ENCODE measurements at places on chromosomes 11 and 22.
A peak's percentile ranks its signal among the peaks of the same experiment; 100 is the strongest.

DNA sequence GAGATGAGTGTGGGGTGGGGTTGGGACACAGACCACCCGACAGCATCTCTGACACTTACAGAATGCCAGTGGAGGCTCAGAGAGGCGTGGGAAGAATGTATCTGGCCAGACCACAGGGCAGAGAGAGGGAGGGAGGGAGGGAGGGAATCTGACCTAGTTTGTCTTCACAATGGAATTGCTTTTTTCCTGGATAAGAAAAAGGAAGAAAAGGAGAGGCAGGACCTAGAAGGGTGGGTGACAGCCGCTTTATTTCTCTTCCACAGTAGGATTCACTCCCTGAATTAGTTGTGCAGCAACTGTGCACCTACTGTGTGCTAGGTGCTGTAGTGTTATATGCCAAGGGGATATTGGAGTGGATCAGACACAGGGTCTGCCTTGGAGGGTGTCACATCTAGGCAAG, 3.7 kb downstream of the KCNK4 start:
- DNase-seq, result no peak

DNA sequence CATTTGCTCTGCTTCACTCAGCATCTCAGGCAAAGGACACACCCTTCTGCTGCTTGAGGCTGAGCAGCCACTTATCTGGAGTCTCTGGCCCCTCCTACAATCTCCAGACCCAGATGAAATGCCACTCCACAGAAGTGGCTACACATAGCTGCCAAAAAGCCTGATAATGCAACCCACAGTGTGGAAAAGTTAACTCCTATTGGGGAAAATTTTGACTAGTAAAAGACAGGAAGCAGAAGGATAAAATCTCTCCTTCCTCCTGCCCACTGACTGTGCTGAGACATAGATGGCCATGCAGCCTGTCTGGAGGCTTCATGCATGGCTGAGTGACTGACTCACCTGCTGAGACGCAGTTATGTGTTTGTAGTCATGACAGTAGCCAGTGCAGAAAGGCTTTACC, 92.3 kb upstream of the TEAD1 start:
- DNase-seq, result no peak

DNA sequence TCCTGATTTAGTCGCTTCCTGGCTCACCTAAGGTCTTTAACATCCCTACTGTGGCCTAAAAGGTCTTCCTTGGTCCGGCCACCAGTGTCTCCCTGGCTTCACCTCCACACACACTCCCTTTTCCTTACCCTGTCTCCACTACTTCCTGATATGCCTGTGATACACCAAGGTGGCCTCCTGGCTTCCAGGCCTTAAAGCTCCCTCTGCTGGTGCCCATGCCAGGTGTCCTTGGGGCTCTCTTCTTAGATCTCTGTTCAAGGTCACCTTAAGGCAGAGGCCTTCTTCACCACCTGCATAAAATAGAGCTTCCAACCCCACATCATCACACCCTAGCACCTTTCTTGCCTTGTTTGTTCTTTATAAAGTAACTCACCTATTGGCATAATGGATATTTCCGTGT, 787.7 kb downstream of the NTM start:
- DNase-seq, result no peak

DNA sequence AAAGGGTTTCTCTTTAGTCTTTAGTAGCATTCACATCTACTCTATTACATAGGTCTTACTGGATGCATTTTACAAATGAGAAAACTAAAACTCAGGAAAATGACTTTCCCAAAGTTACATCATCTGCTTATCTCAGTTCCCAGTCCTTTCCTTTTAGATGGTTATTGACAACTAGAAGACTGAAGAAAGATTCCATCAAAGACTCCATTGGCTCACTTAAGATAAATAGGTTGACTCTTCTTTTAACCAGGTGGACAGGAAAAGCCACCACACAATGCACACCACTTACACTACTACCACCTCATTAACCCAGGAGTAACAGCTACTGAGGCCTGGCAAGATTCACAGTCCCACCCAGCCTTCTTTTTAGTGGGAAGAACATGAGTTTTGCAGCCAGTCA, 123.6 kb downstream of the TRIM44 start:
- DNase-seq, result no peak

DNA sequence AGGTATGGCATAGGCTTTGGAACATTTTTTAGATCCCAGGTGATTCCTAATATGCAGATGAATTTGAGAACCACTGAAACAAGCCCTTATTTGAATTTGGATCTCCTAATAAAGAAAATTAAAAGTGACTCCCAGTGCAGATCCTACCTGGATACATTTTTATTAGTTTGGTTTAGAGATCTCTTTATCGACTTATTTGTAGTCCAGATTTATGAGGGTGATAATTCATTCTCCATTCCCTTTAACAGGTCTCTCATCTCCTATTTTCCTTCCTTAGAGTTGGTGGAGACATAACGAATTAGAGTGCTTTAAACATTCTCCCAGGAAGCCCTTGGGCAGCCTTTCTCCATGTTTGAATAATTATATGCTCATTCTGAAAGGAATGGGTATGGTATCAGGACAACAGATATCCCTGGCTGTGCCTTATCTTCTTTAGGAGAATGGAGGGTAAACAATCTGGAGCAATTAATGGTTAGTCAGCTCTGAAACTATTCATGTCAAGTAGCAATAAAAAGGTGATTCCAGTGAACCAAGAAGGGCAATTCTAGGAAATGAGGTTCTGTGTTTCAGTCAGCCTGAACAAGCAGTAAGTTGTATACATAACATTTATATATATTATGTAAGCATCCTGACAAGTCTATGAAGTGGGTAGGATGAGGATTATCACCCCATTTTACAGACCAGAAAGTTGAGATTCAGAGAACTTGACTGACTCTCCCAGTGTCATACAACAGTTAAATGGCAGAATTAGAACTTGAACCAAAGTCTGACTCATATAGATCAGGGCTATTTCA, 53.9 kb upstream of the RCE1 start:
- no peak for DNase-seq

GRCh38 chr22:41511521-41511968, 32.7 kb downstream of the POLR3H start:
- DNase-seq, result no peak

DNA sequence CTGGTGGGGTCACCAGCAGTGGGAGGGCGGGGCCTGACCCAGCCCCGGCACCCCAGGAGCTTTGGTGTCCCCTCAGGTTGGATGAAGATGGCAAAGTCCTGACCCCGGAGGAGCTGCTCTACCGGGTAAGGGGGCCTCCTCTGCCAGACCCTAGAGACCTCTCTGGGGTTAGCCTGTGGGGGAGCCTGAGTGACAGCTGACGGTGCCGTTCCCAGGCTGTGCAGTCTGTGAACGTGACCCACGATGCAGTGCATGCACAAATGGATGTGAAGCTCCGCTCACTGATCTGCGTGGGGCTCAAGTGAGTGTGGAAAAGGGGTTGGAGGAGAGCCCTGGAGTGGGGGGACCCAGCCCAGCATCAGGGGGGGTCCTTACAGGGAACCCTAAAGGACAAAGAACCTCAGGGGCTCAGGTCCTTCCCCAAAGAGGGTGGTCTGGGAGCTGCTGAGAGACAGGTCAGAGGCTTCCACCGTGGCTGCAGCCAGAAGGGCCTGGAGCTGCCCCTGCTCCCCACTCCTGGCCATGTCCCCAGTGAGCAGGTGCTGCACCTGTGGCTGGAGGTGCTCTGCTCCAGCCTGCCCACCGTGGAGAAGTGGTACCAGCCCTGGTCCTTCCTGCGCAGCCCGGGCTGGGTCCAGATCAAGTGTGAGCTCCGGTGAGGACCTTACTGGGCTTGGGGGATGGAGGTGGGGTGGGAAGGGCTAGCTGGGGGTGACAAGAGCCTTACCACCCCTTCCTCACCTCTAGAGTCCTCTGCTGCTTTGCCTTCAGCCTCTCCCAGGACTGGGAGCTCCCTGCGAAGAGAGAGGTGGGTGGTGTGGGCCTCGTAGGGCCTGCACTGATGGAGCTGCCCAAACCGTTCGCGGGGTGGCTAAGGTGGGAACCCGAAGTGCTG, 38.6 kb downstream of the SGSM3 start:
- DNase-seq, result no peak

- DNase-seq, result no peak
These were observed 432 bp downstream of the TNKS1BP1 start for GRCh38 chr11:57324154-57324885.

GRCh38 chr11:131749101-131749500, 378.7 kb downstream of the NTM start:
- DNase-seq, result no peak

- peak; percentile 59 for DNase-seq
These were observed 561 bp downstream of the TRMT112 start for GRCh38 chr11:64316672-64317324.

DNA sequence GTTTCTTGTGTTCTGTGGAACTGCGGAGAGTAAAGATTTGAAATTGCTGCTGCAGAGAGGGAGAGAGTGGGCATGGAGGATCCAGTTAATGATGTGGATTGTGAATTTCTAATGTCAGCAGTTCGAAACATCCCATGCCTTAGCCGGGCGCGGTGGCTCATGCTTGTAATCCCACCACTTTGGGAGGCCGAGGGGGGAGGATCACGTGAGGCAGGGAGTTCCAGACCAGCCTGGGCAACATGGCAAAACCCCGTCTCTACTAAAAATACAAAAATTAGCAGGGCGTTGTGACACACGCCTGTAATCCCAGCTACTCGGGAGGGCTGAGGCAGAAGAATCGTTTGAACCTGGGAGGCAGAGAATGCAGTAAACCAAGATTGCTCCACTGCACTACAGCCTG, 1.1 kb upstream of the CAVIN3 start:
- DNase-seq, result no peak

DNA sequence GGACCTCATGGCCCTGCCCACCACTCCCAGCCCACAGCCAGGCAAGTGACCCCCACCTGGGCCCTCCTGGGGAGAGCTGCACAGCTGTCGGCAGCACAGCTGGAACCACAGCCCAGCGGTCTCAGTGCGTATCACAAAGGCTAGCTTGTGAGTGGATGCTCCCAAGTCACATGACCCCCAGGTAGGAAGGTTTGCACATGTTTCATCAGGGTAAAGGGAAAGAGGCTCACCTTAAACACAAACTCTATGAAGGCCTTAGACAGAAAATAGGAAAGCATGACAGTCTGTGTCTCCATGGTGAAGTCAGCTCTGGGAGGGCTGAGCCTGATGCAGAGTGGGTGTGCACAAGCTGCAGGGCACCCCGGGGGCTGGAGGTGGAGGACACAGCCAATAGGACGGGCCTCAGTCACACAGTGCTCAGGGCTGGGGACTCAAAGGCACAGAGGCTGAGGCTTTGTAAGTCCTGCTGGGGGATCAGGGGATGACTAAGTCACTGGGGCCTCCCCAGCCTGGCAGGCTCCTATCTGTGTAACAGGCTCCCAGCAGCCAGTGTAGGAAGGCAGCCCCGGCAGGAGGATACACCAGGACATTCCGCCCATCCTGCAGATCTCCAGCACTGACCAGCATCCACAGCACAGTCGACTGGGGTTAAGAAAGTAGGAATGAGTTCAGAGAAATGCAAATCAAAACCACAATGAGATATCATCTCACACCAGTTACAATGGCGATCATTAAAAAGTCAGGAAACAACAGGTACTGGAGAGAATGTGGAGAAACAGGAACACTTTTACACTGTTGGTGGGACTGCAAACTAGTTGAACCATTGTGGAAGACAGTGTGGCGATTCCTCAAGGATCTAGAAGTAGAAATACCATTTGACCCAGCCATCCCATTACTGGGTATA, 22.0 kb downstream of the CELSR1 start:
- no peak for DNase-seq

DNA sequence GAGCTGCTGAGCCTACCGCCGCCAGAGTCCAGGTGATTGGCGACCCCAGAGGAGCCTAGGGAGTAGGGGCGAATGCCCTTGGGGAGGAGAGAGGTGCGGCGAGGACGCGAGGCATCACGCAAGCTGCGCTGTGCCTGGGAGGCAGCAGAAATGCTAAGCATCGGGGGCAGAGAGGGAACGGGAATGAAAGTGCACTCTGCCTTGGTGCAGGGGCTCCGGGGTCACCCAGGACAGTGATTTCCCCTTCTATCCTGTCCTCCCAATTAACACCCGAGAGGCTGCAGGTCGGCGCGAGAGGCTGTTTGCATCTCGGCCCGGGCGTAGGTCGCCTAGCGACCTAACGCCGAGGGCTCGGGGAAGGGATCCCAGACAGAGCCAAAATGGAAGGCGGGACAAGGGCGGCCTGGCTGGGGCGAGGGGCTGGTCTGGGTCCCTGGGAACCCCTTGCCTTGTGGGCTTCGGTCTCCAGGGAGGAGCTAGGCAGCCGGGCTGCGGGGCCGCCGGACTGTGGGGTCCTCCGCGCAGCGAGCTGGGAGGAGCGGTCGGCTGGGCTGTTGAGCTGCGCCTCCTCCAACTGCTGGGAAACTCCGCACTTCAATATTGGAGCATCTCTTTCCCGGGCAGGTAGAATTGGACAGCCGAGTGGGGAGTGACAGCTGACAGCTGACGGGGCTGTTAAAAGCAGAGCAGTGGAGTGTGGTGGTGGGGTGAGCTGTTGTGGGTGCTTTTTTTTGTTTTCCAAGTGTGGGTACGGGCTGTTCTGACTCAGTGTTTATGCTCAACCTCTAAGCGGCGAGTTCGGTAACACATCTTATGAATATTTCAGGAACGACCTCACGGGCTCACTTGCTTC, 657 bp downstream of the ELMOD1 start:
- DNase-seq, result peak; percentile 27

- no peak for DNase-seq
These were observed 150.0 kb downstream of the OPCML start for GRCh38 chr11:133382131-133382812.

GRCh38 chr11:6079463-6079862, 28.0 kb upstream of the OR56B4 start:
- DNase-seq, result no peak

GRCh38 chr11:61187505-61188130, 15.7 kb upstream of the PGA3 start:
- DNase-seq, result peak; percentile 87

Data from activated CD8-positive, alpha-beta T cell treated with anti-CD3 and anti-CD28 coated beads, Interleukin-2, amount 10 ng/mL, durations not matched to agents 7 days and 5 days (primary cell).